Activated CD4-positive, alpha-beta memory T cell treated with anti-CD3 and anti-CD28 coated beads for 36 hours (primary cell): ENCODE measurements at places on chromosomes 12 and 14. TPM values are rescaled to one million over a fixed set of nuclear protein-coding genes. Genes with fewer than 3 reads are reported as not detected.
A peak's percentile ranks its signal among the peaks of the same experiment; 100 is the strongest.

- DNase-seq, result no peak
Measured at GRCh38 chr14:68297039-68297438, 477.5 kb downstream of the RAD51B start.

The ADAM21 gene
- 0.15 TPM for total RNA-seq

GRCh38 chr12:126247936-126248335 is 1182.7 kb downstream of the AACS start:
- DNase-seq, result no peak

GRCh38 chr12:12724421-12725085 is 7.4 kb downstream of the CDKN1B start:
- peak; percentile 32 for DNase-seq

The GARIN6 gene
- total RNA-seq, result not detected

The DAO gene
- total RNA-seq, result not detected

DNA sequence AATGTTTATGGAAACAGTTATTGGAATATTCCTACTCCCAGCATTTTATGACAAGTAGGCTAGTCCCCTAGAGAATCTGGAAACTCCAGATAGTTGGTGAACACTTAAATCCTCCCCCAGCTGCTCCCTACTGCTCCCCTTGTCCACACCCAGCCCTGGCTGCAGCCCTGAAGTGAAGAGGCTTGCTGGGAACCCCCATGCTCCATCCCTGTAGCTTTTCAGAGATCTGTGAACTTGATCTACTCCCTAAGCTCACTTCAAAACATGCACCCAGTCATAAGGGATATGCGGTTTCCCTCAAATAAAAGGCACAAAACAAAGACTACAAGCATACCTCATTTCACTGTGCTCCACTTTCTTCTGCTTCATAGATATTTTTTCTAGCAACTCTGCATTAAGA is 33.2 kb downstream of the EGLN3 start:
- no peak for DNase-seq

The CISTR gene
- not detected for total RNA-seq

The SDR9C7 gene
- total RNA-seq, result not detected

- no peak for DNase-seq
Measured at GRCh38 chr14:50521912-50522341, 10.4 kb downstream of the MAP4K5 start.

The FAM181A gene
- total RNA-seq, result not detected

The SERPINA10 gene
- not detected for total RNA-seq

The RTRAF gene
- 222 TPM for total RNA-seq

GRCh38 chr14:95559203-95559602 is 24.4 kb downstream of the GLRX5 start:
- DNase-seq, result no peak

DNA sequence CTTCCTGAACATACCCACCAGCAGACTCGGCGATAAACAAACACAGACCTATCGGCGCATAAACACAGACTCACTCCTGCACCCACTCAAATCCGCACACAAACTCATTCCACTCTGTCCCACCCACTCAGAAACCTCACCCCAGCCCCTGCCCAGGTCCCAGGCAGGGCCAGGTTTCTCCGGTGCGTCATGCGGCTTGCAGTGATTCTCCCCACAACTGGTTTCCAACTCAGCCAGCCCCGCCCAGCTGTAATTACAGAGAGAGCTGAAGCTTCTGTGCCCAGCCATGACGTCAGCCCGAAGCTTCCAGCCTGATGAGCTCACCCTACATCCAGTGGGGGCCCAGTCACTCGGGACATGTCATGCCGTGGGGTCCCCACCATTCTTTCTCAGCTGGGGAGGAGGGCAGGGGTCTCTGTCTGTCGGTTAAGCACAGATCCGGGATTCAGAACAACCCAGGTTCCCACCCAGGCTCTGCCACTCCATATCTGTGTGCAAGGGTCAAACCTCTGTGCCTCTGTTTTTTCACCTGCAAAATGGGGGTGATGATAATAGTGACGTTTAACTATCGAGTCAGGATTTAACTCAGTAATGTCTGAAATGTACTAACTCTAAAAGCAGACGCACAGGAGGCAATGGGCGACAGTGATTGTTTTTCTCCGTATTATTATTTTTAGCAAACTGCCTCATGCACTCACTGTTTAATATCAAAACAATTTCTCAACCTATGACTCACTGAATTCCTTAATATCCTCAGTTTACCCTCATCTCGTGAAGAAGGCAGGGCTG is 2.3 kb upstream of the HSPB8 start:
- peak; percentile 10 for DNase-seq

- peak; percentile 36 for DNase-seq
Measured at GRCh38 chr14:92108345-92109254, 2.2 kb upstream of the ATXN3 start.

The DHH gene
- not detected for total RNA-seq

DNA sequence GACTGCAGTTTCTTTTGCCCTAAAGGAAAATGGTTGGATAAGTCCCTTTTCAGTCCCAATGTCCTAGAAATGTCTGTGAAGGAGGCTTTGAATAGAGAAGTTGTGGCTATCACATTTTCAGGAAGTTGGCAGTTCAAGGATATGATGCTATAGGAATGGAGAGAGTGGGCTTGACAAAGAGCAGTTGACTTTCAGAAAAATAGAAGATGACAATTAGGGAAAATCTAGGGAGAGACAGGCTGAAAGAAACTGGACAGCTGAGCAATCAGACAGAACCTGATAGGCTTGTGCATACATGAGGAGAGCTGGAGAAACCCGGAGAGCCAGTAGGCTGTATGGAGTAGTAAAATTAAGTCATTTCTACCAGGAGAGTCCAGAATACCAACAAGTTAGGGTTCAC is 50.5 kb downstream of the LMNTD1 start:
- DNase-seq, result no peak

The TEX22 gene
- 0.90 TPM for total RNA-seq

The MYH6 gene
- total RNA-seq, result not detected

DNA sequence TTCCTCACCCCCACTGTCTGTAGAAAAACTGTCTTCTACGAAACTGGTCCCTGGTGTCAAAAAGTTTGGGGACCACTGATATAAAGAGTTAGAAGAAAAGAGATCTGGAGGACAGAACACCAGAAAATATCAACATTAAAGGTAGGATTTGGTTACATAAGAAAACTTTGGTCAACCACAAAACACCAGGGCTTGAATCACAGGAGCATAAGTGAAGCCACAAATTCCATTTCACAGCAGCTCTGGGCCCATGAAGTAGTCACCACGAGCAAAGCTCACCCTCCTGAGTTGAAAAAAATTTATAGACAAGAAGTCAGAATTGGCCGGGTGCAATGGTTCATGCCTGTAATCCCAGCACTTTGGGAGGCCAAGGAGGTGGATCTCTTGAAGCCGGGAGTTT is 19.4 kb downstream of the RALGAPA1 start:
- peak; percentile 29 for DNase-seq
